ENCODE measurements at places on chromosomes 6 and 20.

GRCh38 chr6:18241208-18242038, 22.9 kb downstream of the DEK start:
- DNase-seq = no peak

- DNase-seq = no peak
Observed at GRCh38 chr6:116386581-116387299, 16.0 kb downstream of the DSE start.

DNA sequence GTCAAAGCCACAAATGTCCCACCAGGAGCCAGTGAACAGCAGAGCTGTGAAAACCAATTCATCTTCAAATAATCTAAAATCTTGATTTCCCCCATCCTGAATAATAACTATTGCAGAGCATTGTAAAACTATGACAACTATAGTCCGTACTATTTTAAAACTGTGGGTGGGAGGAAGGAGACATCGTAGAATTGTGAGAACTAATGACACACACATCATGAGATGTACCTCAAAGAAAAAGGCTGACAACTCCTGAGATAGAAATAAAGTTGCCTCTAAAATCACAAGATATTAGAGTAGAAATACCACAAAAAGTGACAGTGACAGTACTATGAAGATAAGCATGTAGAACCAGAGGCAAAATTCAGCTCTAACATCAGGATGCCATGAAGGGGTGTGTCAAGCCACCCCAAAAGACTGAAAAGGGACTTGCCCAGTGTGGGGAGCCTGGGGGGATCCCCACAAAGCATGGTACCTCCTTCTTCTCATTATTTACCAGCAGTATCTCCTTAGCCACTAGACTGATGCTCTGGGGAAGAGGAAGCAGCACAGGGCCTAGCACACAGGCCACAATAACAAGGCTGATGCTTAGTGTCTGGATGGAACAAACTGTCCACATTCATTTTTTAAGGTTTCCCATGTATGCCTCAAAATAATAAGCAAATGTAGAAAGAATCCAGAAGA, 13.4 kb downstream of the NAPB start:
- DNase-seq = no peak

DNA sequence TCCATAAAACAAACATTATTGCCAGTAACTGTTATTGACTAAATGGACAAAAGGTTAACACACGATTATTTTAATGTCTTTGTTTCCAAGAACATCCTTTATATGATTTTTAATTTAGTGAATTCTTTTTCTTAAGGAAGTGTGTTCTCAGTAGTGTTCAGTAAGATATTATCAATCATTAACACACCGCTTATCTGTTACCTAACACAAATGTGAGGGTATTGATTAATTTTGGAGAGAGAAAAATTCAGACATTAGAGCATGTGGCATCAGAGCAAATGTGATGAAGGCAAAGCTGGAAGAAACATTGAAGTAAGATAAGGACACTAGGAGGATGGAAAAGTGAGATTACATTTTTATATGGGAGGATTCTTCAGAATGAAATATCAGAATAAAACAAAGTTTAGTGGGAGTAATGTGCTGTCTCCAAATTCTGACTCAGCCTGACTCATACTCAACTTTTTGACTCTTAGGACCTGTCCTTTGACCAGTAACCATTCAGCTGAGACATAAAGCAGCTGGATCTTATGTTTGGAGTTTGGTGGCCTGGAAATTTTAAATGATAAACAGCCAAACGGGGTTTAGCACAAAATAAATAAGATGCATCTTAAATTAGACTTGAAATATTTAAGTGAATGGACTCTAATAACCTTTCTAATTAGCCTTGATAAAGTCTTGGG, 348.6 kb downstream of the CD109 start:
- no peak for DNase-seq

GRCh38 chr6:125812394-125813292, 21.9 kb downstream of the NCOA7 start:
- DNase-seq = no peak

GRCh38 chr6:152979116-152979515, 3.7 kb downstream of the FBXO5 start:
- no peak for DNase-seq

- DNase-seq = no peak
Observed at GRCh38 chr6:157092736-157093135, 230.6 kb downstream of the TMEM242 start.

DNA sequence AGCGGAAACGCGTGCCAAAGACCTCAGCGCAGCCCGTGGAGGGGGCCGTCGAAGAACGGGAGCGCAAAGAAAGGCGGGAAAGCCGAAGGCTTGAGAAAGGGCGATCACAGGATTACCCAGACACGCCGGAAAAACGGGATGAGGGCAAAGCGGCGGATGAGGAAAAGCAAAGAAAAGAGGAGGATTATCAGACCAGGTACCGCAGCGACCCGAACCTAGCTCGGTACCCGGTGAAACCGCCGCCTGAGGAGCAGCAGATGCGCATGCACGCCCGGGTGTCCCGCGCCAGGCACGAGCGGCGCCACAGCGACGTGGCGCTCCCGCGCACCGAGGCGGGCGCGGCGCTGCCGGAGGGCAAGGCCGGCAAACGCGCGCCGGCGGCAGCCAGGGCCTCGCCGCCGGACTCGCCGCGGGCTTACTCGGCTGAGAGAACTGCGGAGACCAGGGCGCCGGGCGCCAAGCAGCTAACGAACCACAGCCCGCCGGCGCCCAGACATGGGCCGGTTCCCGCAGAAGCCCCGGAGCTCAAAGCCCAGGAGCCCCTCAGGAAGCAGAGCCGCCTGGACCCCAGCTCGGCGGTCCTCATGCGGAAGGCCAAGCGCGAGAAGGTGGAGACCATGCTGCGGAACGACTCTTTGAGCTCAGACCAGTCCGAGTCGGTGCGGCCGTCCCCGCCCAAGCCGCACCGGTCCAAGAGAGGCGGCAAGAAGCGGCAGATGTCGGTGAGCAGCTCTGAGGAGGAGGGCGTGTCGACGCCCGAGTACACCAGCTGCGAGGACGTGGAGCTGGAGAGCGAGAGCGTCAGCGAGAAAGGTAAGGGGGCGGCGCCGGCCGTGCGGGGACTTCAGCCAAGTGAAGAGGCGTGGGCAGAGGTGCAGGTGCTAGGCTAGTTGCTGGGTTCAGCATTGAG, 296.2 kb downstream of the RIMS1 start:
- no peak for DNase-seq

Data from GM12864 (cell line).